ENCODE measurements at places on chromosomes 4 and X. TPM values are rescaled to one million over a fixed set of nuclear protein-coding genes. Genes with fewer than 3 reads are reported as not detected.

HEPH gene
- 8.4 TPM for total RNA-seq

TDO2 gene
- not detected for total RNA-seq

VEGFD gene
- total RNA-seq, result 0.34 TPM

AMBN gene
- total RNA-seq, result not detected

AFM gene
- total RNA-seq, result not detected

DCAF4L1 gene
- total RNA-seq, result under 0.01 TPM

EXOC1L gene
- not detected for total RNA-seq

COX7B2 gene
- total RNA-seq, result not detected

SPIN3 gene
- total RNA-seq, result 4.8 TPM

SLC26A1 gene
- total RNA-seq, result 0.73 TPM

CETN2 gene
- total RNA-seq, result 32.4 TPM

INTU gene
- 3.8 TPM for total RNA-seq

NOCT gene
- total RNA-seq, result 51.6 TPM

PPP2R2C gene
- total RNA-seq, result not detected

NXT2 gene
- 13.1 TPM for total RNA-seq

CT45A5 gene
- not detected for total RNA-seq

CTAG1A gene
- total RNA-seq, result not detected

MAOB gene
- total RNA-seq, result 1.1 TPM

UPF3B gene
- 1.7 TPM for total RNA-seq

GAB1 gene
- total RNA-seq, result 25.0 TPM

TCEAL6 gene
- total RNA-seq, result not detected

All from melanocyte of skin (primary cell).